ENCODE measurements at places on chromosomes 3 and 15. TPM values are rescaled to one million over a fixed set of nuclear protein-coding genes. Genes with fewer than 3 reads are reported as not detected.

- H3K4me3 ChIP-seq, result peak overlapping the region; percentile 93
- peaks cover 34% of the 10 kb centered on the region for H3K36me3 ChIP-seq
- H3K27ac ChIP-seq, result peak overlapping the region; percentile 67
- no peaks in the 10 kb centered on the region for H3K4me1 ChIP-seq
These were observed 401 bp downstream of the SEC11A start for GRCh38 chr15:84715441-84716035.

DNA sequence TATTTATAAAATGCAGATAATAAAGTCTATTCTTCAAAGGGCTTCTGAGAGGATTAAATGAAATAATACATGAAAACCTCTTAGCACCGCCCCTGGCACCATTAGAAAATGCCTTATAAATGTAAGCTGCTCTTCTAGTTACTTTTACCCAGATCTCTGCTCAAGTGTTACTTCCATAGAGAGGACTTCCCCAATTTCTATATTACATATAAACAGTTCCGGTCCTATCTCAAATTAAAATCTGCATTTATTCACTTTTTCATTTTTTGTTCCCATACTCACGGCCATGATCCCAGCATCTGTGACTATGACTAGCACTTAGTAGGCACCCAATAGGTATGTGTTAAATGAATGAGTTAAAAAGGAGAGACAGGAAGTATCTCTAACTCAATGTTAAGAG is 890.9 kb upstream of the CFAP20DC start:
- DNase-seq, result no peak
- no peak overlapping the region for H3K27ac ChIP-seq
- H3K27me3 ChIP-seq, result no peaks in the 10 kb centered on the region
- H3K36me3 ChIP-seq, result no peaks in the 10 kb centered on the region

GRCh38 chr3:143331350-143331749 is 211.8 kb downstream of the CHST2 start:
- H3K27me3 ChIP-seq, result no peaks in the 10 kb centered on the region
- no peak for DNase-seq
- no peaks in the 10 kb centered on the region for H3K36me3 ChIP-seq
- H3K4me3 ChIP-seq, result no peak overlapping the region

Gene NR2E3
- total RNA-seq, result 1.1 TPM

- DNase-seq, result peak; percentile 71
- H3K27me3 ChIP-seq, result peaks cover 9% of the 10 kb centered on the region
- no peak overlapping the region for H3K4me3 ChIP-seq
- no peaks in the 10 kb centered on the region for H3K36me3 ChIP-seq
These were observed 41.6 kb upstream of the SEMA6D start for GRCh38 chr15:47675735-47676134.

Gene GCSAM
- not detected for total RNA-seq

DNA sequence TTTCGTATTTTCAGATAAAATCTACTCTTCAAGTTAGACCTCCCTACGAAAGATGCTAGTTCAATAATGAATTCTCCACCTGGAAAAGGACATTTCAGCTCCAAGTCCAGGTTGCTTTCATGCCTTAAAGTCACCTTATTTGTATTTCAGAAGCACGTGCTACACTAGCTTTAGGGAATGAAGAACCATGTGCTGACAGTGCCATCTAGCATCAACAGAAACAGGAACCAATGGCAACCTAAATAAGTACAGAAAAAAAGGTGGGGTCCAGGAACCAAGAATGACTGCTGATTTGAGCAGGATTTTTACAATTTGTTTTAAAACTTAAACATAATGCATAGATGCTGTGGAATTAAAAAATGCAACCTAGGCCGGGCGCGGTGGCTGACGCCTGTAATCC is 77.6 kb upstream of the SNRPN start:
- H3K27ac ChIP-seq, result no peak overlapping the region
- no peak for DNase-seq
- H3K36me3 ChIP-seq, result peaks cover 23% of the 10 kb centered on the region
- H3K27me3 ChIP-seq, result no peaks in the 10 kb centered on the region
- no peak overlapping the region for H3K4me3 ChIP-seq
- H3K4me1 ChIP-seq, result no peaks in the 10 kb centered on the region

Gene SLC2A2
- 0.20 TPM for total RNA-seq

Gene SEMA3G
- total RNA-seq, result 0.82 TPM

DNA sequence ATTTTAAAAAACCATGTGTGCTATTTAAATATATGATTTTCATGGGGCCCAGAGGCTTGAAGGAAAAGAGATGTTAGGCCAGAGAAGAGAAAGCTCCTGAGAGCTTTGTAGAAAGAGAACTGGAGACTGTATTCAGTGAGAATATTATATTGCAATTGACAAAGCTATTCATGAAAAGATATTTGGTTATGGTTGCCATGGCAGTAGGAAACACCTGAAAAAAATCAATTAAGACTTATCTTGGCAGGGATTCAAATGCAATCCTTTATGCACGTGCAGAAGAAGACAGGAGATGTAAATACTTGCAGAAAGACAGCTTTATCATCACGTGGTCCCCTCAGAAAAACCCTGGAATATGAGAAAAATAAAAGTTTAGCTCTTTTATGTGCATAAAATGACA is 636.0 kb upstream of the TBL1XR1 start:
- H3K36me3 ChIP-seq, result no peaks in the 10 kb centered on the region
- no peak overlapping the region for H3K27ac ChIP-seq
- no peaks in the 10 kb centered on the region for H3K4me1 ChIP-seq
- no peak overlapping the region for H3K4me3 ChIP-seq

DNA sequence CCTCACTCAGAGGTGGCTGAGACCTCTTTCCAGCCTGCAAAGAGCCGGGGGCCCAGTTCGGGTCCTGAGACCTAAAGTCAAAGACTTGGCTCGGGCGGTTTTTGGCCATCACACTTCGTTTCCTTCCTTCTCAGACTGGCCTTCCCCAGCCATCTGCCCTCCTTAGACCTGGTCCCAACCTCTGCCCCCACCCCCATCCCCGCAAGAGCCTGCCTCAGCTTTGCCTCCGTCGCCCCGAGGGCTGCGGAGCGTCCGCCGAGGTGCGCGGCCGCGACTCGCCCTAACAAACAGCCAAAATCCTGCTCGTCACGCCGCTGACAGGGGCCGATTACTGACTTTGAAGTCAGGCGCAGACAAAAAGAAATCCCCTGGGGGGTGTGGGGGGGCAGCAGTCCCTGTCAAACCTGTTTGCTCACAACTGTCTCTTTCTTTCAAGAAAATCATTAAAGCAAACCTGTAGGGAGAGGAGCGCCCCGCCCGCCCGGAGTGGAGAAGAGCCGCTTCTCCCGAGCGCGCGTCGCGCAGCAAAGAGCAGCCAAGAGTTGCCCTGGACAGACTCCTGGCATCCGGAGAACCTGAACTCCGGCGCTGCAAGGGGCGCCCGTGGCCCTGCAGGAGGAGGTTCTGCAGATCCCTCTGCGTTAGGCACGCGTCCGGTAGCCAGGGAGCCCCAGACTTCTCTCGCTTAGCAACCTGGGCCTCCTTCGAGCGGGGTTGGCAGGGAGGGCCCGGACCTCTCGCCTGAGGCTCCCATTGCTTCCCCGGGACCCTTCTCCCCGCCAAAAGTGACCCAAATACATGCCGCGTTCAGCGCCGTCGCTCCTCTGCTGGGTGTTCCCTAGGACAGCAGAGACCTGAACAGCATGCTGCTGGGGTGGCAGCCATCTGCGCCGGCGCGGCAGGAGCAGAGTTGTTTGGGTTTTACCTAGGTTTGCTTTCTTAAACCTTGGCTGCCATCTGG is 4.5 kb downstream of the SOX14 start:
- H3K36me3 ChIP-seq, result no peaks in the 10 kb centered on the region
- H3K27me3 ChIP-seq, result peaks cover 100% of the 10 kb centered on the region
- H3K27ac ChIP-seq, result no peak overlapping the region
- peak overlapping the region; percentile 69 for H3K4me3 ChIP-seq
- peaks cover 28% of the 10 kb centered on the region for H3K4me1 ChIP-seq
- DNase-seq, result peak; percentile 86
